Stimulated activated CD4-positive, alpha-beta T cell treated with anti-CD3 and anti-CD28 coated beads, TNF-alpha, amount 100 ng/mL, for 24 hours (primary cell): ENCODE measurements at places on chromosomes 4 and X.

DNA sequence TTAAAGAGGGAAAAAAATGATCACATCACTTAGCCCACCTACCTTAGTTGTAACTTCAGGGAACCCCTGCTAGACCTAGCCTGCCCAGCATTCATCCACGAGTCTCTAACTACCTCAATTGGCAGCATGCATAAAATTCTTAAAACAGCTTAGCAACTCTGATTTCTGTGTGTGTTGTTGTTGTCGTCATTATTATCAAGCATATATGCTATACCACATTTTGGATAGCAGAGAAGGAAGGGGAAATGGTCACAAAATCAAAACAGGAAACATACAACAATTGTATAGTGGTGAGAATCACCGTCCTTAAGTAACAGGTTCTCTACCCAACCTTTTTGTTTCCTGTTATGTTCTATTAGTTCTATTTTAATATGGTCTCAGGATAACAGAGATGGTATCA is 2.7 kb upstream of the ACOT9 start:
- no peak for DNase-seq

GRCh38 chr4:183139972-183140570 is 41.0 kb downstream of the WWC2 start:
- no peak for DNase-seq

- DNase-seq: no peak
These were observed 3.8 kb downstream of the MBTPS2 start for GRCh38 chrX:21843179-21843578.

DNA sequence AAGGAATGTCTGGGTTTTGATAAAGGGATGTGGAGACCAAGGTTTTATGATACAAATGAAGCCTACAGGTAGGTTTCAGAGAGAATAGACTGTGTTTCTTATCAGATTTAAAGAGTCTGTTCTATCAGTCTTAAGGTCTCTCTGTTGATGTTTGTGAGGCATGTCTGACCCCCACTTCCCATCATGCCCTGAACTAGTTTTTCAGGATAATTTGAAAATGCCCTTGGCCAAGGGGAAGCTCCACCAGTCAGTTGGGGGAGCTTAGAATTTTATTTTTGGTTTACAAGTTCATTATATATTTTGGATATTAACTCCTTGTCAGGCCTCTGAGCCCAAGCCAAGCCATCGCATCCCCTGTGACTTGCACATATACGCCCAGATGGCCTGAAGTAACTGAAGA is 18.6 kb downstream of the C4orf51 start:
- no peak for DNase-seq

DNA sequence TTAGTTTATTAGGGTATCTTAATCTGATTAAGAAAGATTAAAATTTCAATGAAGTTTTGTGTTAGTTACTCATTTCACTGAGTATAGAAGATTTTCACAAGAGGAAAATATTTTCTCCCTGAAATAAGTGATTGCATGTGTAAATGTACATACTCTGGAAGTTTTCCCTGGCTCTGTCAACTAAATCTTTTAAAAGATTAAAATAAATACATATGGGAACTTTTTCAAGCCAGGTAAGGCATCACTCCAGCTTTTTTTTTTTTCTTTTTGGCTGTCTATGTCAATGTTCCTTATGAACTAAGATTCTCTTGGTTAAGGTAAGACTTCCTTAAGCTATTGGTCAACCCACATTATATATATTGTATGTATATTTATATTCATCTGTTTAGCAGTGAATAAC is 117.6 kb downstream of the CBR4 start:
- DNase-seq: no peak

GRCh38 chrX:39935411-39936064 is 162.2 kb downstream of the BCOR start:
- DNase-seq: no peak

GRCh38 chrX:10900585-10901289 is 210.4 kb upstream of the HCCS start:
- no peak for DNase-seq

GRCh38 chr4:173401063-173401462 is 2.1 kb upstream of the SCRG1 start:
- no peak for DNase-seq

- DNase-seq: no peak
These were observed 6.0 kb upstream of the CENPE start for GRCh38 chr4:103204111-103204510.

DNA sequence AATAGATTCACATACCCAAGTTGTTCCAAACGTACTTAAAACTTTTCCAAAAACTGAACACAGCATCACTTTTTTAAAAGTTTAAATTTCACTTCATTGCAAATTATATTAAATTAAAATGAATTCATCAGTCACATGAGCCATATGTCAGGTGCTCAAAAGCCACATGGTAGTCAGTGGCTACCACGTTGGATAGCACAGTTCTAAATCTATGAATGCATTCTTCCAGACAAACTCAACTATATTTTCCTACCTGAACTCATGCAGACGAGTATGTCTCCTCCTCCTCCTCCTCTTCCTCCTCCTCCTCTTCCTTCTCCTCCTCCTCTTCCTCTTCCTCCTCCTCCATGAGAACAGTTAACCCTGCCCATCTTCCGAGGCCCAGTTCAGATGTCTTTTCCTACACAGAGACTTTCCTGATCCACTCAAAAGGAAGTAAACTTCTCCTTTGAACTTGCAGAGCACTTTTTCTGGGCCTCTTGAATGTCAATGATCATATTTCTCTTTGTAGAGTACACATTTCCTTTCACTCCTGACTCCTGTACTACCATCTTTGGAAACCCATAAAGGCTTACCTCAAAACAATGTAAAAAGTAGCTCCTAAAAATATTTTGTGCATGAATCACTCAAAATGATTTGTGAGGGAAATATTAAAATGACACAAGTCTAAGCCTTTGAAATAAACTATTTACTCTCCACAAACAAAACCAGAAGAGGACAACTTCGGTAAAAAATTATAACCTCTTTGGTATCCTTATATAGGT is 172.6 kb downstream of the AMELX start:
- no peak for DNase-seq

DNA sequence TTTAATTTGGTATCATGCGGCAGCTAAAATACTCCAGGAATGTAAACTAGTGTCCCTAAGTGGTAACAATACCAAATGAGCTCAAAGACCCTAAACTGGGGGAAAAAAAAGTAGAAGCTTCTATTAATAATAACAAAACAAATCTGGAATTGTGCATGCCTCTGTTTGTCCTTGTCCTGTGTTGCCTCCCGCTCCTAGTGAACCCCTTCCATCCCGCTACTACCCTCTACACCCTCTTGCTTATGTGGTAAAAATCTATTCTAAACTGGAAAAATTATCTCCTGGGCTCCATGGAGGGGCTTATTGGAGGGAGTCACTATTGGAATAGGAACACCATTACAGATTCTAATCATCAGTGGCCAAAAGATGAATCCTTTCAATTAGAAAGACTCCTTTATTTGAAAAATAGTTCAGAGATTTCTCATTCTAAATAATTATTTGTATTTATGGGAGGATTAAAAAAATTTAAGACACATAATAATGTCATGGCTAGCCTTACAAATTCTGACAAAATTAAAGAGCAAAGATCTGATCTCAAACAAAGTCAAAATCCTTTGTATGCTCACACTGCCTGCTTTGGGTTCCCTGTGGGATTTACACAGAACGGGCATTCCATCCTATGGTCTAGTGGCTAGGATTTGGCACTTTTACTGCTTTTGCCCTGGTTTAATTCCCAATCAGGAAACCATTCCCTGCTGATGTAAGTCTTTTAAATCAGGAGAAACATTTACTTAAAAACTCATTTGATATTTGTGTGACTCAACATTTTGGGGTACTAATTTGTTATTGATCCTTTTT is 34.7 kb upstream of the FMR1 start:
- no peak for DNase-seq

DNA sequence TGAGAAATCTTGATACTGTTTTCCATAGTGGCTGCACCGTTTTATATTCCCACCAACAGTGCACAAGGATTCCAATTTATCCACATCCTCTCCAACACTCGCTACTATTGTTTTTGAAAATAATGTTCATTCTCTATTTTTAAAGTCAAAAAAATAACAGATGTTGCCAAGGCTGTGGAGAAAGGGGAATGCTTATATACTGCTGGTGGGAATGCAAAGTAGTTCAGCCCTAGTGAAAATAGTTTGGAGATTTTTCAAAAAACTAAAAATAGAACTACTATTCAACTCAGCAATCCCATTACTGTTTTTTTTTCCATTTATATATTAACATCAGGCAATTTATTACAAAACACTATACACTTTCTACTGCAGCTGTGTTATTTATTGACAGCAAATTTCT is 208.7 kb downstream of the CBLL2 start:
- DNase-seq: no peak

- no peak for DNase-seq
These were observed 39.4 kb upstream of the RHOH start for GRCh38 chr4:40157436-40157835.

- DNase-seq: no peak
These were observed 302.3 kb downstream of the DCHS2 start for GRCh38 chr4:154189346-154189745.

DNA sequence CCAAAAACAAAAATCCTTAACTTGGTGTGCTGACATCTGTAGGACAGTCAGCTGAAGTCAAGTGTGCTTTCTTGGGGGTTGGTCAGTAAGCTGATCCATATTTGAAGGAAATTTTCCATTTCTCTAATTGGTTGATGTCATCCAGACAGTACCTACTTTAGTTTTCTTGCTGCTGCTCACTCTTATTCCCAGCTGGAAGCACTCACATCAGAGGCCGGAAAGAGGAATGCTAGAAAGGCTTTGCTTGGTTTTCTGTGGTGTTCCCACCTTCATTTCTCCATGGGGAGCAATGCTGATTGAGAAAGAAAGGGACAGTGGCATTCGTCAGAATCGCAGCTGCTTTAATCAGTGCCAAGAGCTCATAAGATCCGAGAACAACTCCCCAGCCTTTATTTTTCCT is 227.0 kb downstream of the C4orf33 start:
- DNase-seq: no peak

GRCh38 chrX:113892891-113893290 is 691.0 kb upstream of the HTR2C start:
- no peak for DNase-seq

- DNase-seq: no peak
These were observed 73.8 kb downstream of the CRLF2 start for GRCh38 chrX:1138476-1139184.

- DNase-seq: no peak
These were observed 93.4 kb upstream of the RAPGEF2 start for GRCh38 chr4:159009521-159009920.

DNA sequence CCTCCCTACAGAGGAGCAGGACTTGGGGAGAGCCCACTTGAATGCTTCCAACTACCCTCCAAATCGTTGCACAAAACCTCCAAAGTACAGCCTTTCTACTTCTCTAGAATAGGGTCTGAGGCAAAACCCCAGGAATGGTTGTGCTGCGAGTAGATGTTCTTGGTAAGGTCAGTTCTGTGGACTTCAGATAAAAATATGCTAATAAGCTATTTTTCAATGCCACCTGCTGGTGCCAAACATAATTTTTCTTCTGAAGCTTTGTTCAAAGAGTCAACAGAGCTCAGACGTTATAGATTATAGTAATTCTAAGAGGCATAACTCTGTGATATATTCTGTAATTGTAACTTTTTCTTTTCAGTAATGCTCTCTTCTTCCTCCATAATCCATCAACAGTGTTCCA is 425.7 kb downstream of the GPAT3 start:
- DNase-seq: no peak

DNA sequence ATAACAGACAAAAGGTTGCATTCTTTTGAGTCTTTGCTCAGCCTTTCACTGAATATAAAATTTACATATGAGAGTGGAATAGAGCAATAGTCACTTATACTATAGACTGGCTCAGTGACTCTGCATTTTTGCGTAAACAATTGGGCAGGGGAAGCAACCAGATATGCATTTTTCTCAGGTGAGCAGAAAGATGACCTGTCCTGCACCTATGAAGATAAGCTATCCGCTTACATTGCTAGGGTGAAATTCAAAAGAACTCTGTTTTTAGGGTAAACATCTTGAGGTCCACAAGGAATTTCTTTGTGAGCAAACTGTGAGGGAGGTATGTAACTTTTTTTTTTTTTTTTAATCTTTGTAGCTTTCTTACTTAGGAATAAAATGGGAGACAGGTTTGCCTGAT is 602.4 kb upstream of the PRKX start:
- DNase-seq: no peak

DNA sequence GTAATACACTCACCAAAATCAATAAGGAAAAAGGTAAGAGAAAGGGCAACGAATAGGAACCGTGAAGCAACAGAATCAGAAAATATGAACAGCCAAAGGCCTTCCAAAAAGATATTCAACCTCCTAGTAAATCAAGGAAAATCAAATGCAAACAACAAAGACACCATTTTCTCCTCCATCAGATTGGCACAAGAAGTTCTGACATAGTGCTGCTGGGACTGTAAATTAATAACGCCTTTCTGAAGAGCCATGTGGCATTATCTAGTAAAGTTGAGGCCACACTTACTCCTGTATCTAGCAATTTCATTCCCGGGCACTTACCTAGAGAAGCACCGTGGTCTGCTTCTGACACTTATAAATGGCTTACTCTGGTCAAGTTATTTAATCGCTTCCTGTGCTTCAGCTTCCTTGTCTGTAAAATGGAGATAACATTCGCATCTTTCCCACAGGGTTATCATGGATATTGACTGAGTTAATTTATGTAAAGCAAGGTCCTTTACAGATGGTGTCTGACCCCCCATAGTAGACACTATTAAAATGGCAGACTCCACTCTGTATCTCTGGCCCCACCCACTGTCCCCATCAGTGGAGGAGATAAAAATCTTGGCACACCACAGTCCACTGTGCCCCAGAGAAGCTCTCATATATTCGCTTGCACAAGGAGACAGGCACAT is 20.5 kb upstream of the ENPP6 start:
- no peak for DNase-seq

- DNase-seq: no peak
These were observed 56.3 kb downstream of the CCDC149 start for GRCh38 chr4:24856586-24856985.

DNA sequence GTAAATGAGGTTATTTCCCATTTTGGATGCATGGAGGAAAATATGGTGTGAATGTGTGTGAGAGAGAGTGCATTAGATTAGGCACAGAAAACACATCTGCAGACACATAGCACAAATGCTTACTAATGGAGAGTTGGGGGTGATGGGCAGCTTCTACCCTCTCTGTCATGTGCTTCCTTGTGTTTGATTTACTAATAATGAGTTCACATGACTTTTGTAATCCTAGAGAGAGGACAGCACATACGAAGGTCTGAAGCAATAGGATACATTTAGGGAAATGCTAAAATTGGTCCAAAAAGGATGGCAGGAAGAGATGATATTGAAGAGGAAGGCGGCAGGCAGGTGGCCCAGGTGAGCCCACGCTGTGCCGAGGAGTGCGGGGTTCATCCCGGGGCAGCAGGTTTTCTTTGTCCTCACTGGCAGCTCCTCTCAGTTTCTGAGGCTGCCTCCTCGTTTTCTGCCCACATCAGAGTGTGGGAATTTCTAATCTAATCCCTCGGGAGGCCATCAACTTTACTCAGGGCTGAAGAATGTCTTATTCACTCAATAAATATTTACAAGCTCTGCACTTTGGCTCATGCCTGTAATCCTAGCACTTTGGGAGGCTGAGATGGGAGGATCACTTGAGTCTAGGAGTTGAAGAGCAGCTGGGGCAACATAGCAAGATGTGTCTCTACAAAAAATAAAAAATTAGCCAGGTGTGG is 15.9 kb upstream of the MAP9 start:
- no peak for DNase-seq
